ENCODE measurements at places on chromosomes 2 and 18.

- DNase-seq: no peak
These were observed 491.9 kb downstream of the IRS1 start for GRCh38 chr2:226307487-226308322.

- DNase-seq: no peak
These were observed 99.6 kb upstream of the MGAT5 start for GRCh38 chr2:134154246-134154645.

DNA sequence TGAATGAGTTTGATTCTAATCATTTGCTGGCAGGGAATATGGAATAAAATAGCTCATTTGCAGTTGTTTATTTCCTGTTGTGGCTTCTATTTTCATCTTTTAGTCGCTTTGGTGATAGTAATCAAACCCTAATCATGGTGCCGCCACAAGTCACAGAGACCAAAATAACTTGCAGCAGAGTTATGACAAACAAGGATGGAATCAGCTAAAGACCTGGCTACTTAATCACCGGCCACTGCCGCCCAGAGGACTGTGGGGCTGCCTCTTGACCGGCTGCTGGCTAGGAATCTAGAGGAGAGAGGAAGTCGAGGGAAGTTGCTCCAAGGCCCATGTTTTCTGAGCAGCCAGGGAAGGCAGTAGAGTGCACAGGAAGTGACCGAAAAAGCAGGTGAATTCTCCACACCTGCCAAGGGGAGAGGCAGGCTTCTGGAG, 5.1 kb upstream of the SMAD7 start:
- DNase-seq: peak; percentile 97

- DNase-seq: no peak
These were observed 106.4 kb upstream of the SERTAD2 start for GRCh38 chr2:64760128-64760527.

DNA sequence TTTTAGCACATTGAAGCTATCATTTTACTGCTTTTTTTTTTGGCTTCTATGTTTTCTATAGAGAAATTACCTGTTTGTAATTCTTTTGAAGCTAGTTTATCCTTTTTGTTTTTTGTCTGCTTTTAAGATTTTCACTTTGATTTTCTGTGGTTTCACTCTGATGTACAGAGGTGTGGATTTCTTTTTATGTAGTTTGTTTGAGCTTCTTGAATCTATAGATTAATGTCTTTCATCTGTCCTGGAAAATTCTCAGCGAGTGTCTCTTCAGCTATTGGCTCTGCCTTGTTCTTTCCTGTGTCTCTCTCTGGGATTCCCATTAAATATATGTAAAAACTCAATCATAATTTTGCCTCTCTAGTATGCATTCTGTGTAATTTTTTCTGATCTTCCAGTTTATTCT, 8.4 kb downstream of the POLE4 start:
- DNase-seq: no peak

- peak; percentile 70 for DNase-seq
These were observed 20.4 kb downstream of the RBM43 start for GRCh38 chr2:151241224-151241623.

DNA sequence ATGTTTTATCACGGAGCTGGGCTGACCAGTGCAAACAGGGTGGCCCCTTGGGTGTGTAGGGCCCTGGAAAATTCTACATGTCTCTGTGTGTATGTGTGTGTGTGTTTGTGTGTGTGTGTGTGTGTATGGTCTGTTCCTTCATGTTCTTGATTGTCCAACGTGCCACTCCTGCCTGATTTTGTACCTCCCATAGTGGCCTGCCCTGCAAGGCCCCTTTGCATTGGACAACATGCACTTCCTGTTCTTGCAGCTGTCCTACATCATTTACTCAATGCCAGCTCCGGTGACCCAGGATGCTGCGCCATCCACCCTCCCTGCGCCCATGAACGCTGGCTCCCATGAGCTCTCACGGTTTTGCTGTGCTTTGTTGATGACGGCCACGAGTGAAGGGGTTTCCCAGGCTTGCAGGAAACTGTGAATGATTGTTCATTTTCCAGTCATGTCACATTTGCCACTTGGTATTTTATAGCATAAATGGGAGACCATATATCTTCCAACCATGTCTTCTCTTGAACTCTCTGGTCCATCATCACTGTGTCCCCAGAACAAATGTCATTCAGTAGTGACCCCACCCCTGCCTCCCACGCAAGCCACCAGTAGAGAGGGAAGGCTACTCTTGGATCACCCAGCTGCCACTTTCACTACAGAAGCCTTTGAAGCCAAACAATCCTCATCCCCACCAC, 69.7 kb upstream of the NCK2 start:
- no peak for DNase-seq

GRCh38 chr18:36446059-36446458, 148.5 kb downstream of the FHOD3 start:
- peak; percentile 39 for DNase-seq

DNA sequence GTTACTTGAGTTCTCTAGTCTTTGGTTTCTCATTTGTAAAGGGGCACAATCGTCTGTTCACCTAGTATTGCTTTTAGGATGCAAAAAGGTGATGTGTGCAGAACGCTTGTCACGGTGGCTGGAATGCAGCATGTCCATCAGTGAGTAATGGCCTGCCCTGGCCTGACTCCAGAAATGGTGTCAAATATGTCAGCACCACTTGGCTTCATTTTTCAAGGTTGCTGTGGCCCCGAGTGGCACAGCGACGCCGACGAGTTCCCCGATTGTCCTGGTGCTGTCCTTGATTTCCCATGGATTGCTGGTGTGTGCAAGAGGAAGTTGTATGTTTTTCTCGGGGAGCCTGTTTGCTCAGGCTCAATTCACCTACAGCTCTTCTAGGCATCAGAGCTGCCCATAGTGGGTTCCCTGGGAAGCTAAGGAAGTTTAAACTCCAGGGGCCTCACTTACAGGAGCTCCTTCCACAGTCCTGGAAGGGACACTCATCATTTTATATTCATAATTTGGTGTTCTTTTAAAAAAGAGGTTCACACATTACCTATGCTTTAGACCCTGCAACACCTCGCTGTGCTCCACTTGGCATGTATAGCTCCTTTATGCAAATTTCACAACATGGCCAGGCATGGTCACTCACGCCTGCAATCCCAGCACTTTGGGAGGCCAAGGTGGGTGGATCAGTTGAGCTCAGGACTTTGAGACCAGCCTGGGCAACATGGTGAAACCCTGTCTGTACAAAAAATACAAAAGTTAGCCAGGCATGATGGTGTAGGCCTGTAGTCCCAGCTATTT, 25.6 kb upstream of the ZNF407 start:
- no peak for DNase-seq
